ENCODE measurements at places on chromosomes 3 and 15.

DNA sequence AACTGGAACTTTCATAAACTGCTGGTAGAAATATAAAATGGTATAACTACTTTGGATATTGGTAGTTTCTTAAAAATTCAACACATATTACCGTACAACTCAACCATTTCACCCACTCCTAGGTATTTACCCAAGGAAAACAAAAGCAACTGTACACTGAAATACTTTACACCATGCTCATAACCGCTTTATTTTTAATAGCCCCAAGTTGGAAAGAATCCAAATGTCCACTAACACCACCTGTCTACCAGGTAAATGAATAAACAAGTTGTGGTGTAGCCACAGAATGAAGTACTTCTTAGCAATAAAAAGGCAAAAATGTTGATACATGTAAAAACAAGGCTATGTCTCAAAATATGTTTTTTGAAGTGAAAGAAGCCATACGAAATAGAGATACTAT, 215.9 kb upstream of the PEX5L start:
- no peak for DNase-seq

DNA sequence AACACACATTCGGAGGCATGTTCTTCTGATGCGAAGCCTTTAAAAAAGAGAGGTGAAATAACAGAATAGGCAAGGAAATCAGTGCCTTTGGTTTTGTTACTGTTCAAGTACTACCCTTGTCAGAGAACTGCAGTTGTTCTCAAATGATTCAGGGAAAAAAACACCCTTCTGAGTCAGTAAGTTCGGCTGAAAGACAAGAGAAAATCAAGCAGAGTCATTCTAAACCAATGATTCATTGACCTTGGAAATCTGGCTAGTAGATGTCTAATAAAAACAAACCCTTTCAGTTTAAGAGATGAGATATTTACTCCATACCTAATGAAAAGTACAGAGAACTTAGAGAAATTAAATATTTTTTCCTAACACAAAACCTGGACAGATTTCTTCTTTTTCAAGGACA, 72.7 kb upstream of the ABI3BP start:
- DNase-seq: no peak

GRCh38 chr3:161104561-161105551, at the start of gene B3GALNT1:
TSS of gene B3GALNT1 (minus strand) at chr3:161105349. CDS start at chr3:161086754, 18,595 bp downstream.
- DNase-seq: peak; percentile 44

- no peak for DNase-seq
Observed at GRCh38 chr15:96336596-96337364, 6.3 kb downstream of the NR2F2 start.

GRCh38 chr3:39101022-39101689, 6.3 kb downstream of the GORASP1 start:
- DNase-seq: no peak

- no peak for DNase-seq
Observed at GRCh38 chr3:152899306-152899705, 64.4 kb downstream of the P2RY1 start.

DNA sequence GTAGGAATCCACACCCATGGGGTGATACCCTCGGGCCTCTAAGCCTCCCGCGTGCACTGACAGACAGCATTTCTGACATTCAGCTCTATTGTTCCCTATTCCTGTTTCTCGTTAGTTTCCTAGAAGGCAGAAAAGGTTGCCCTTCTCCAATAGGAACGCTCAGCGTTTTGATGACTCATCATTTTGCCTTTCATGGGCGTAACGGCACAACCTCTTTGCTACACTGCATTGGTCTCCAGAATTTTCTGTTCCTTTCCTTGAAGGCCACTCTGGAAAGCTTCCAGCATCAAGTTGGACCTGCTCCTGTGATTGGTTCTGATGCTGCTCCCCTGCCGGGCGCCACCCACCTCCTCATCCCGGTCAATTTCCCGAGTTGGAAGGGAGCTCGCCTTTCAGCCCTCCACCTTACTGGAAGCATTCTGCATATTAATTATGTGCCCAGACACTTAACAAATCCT, 13.0 kb upstream of the TNK2 start:
- no peak for DNase-seq

DNA sequence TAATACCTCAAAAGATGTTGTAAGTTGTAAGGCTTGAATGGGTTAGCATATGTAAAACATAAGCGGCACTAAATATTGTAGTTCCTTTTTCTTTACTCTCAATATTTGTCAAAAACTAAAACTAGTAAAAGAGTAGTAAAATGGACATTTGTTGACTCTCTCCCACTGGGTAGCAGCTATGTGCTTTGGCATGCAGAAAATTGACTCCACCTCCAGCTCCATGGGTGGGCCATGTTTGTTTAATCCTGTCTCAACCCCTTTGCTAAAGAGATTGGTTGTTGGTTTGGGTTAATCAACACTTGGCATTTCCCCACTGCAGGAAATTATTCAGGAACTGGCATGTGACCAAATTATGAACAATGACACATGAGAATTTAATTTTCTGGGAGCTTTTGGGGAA, 114.8 kb downstream of the EOMES start:
- no peak for DNase-seq

GRCh38 chr3:160180581-160181216, 44.5 kb upstream of the C3orf80 start:
- no peak for DNase-seq

DNA sequence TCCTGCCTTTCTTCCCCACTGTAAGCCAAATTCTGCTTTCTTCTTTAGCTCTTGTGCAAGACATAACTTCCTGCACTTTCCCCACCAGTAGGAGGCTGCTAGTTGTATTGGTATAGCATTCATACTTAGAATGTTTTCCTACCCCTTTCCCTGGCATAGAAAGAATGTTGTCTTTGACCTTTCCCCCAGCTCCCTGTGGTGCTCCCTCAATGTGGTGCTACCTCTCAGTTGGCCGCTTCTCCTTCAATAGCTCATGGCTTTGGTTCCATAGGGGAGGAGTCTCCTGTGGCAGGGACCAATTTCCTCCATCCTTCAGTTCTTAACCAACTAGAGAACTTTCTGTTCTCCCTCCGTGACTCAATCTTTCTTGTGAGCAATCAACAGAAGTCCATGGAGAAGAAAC, 67.5 kb upstream of the AKAP13 start:
- no peak for DNase-seq

DNA sequence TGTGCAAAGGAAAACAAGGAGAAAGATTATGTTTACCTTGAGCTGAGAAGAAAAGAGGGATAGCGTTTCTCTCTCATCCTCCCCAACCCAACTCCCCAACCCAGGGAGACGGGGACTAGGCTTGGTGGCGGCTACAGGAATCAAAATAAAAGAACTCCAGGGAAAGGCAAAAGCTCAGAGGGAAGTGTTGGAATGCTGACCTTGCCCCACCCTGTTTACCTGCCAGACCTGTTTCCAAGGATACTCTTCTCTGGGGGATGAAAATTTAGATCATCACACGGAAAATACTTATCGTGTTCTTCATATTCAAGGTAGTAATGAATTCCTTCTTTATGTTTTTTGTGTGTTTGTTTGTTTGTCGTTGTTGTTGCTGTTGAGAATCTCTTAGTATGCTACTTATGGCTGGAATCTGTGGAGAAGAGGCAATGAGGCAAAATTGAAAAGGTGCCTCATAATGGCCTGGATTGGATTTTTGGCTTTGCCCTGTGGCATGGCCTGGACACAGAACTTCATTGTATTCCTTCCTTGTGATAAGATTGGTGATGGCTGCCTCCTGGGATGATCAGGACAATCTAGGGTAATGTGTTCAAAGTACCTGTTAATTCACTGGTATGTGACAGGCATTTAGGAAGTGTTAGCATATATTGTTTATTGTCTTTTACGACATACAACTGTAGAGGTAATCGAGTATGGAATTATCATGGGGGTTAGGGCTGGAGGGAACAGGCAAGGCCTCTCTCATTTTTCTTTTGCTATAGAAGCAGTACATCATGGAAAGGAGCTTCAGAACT, 11.1 kb upstream of the TPRG1 start:
- no peak for DNase-seq

GRCh38 chr15:29099131-29099880, 170.3 kb downstream of the NSMCE3 start:
- no peak for DNase-seq

DNA sequence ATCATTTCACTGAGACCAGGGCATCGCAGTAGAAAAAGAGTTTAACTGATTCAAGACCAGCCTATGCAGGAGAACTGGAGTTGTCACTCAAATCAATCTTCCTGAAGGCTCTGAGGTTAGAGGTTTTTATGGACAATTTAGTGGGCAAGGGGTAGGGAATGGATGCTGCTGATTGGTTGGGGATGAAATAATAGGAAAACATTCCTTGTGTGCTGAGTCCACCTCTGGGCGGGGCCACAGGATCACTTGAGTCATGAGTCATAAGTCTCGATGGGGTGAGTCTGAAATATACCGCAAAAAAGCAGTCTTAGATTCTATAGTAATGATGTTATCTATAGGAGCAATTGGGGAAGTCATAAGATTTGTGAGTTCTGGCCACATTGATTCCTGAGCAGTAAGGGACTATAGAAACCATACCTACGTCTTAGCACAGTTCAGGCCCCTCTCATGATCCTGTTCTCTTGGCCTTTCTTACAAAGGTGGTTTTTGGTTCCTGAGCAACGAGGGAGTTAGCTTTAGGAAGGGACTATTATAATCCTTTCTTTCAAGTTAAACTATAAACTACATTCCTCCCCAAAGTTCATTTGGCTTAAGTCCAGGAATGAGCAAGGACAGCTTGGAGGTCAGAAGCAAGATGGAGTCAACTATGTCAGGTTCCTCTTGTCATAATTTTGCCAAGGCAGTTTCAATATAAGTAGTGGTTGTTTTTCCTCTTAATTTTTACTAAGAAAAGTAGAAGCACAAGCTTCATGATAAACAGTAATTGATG, 2.7 kb upstream of the OPA1 start:
- no peak for DNase-seq

GRCh38 chr15:58257776-58258325, 119.7 kb downstream of the AQP9 start:
- no peak for DNase-seq

GRCh38 chr3:190375246-190375645, 12.7 kb upstream of the CLDN16 start:
- peak; percentile 10 for DNase-seq

DNA sequence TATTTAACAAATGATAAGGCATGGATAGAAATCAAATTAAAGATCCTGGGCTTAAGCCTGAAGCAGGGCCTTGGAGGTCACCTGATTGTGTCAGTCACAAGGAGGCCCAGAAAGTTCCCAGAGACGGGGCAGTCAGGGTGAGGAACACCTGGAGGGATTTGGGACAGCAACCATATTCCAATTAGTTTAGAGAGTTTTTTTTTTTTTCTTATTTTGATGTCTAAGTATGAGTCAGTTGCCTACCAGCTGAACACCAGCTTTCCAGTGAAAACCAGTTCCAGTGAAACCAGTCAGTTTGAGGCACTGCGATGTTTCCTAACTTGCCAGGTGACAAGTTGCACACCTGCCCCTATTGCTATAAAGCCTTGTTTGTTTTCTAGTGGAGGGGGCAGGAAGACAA, 350.7 kb upstream of the AZI2 start:
- DNase-seq: no peak

DNA sequence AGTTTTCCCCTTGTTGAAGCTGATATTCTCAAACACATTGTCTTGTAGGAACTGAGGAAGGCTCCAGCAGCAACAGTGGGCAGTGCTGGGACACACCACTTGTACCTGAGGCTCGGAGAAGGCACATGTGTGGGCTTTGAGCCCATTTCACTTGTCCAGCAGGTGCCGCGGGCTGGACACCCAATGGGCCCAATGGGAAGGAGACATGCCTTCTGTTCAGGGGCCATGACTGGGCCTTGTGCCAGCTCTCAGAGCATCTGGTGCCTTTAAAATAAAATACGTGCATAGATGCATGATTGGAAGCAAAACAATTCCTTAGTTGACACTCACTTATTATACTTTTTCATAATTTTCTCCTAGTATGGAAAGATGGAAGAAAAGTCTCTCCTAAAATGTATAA, 334.2 kb downstream of the KLF13 start:
- DNase-seq: no peak

GRCh38 chr3:31193429-31193828, 299.0 kb upstream of the GADL1 start:
- no peak for DNase-seq

DNA sequence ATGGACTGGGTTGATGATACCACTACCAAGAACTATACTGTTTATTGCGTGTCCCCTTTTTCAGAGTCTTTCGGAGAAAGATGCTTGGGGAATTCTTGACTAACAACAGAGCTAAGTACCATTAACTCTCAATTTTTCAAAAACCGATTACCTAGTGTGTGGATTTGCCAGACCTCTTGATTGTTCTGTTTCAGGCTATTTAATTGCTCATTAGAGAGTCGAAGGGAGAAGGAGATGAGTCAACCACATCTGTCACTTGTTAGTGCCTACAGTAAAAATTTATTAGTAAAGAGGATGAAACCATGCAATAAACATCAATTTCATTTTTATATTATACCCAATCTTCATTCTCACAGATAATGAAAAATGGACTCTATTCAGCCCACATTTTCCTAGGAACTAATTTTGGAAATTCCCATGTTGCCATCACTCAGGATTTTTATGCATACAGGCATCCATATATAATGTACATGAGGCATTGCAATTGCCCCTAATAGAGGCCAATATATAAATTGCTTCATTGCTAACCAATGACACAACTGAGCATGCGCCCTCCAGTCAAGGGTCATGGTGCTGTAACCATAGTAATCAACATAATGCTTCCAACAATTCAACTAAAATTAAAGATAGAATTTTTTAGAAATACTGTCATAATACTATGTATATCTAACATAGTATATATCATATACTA, 541.7 kb downstream of the TBL1XR1 start:
- DNase-seq: no peak

- no peak for DNase-seq
Observed at GRCh38 chr15:98977441-98977840, 30.2 kb downstream of the PGPEP1L start.

DNA sequence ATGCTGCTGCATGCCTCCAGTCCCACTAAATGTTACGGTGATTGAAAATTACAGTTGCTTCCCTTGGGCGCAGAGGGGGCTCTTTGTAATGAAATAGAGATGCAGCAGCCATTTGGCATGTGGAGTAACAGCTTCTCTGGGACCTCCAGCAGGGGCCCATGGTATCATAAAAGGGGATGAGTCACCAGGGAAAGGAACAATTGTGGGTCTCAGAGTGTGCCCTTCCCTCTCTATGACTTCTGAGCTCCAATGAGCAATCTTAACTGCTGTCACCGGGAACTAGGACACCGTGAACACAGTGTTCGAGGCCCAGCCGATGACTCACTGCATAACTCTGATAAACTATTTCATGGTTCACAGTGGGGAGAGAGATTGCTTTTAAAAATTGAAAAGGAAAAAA, 164.8 kb upstream of the NUDT16 start:
- DNase-seq: no peak

DNA sequence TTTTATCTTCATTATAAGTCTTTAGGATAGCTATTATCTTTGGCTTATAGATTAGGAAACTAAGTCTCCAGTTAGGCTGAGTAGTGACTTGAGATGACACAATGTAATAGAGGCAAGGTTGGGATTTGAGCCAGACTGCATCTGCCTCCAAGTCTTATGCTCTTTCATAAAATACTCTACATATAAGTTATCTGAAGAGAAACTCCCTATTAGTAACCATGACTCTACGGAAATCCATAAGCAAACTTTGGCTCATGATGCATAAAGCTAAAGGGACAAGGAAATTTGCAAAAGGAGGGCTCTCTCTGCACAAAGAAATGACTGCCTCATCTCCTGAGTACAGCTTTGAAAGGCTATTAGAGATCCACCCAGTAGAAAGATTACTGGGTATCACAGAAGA, 77.6 kb upstream of the FRMD4B start:
- no peak for DNase-seq

GRCh38 chr3:172749230-172749965, 1.1 kb upstream of the ECT2 start:
- no peak for DNase-seq

Measured in GF-D8 (cell line).